ENCODE measurements at places on chromosomes 7 and 10.

DNA sequence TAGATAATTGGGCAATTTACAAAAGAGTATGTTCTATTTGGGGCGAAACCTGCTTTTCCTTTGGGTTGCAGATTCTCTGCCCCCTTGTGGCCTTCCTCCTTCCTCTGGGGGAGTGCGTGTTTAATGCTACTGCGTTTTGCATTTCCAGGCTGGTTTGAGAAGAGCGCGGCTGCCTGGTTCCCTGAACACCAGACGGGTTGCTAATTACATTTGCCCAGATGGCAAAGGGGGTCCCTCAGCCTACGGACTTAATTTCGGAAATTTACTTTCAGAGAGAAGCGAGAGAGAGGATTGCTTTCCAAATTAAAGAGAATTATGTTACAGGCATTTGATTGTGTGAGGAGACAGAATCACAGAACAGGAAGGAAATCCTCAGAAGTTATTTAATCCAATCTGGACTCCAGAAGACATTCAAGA, 91.9 kb upstream of the JAZF1 start:
- DNase-seq: peak; percentile 45

GRCh38 chr10:28179006-28179742, 123.7 kb downstream of the MPP7 start:
- DNase-seq: peak; percentile 32

GRCh38 chr10:73253225-73253555, 746 bp upstream of the MRPS16 start:
- no peak for DNase-seq

DNA sequence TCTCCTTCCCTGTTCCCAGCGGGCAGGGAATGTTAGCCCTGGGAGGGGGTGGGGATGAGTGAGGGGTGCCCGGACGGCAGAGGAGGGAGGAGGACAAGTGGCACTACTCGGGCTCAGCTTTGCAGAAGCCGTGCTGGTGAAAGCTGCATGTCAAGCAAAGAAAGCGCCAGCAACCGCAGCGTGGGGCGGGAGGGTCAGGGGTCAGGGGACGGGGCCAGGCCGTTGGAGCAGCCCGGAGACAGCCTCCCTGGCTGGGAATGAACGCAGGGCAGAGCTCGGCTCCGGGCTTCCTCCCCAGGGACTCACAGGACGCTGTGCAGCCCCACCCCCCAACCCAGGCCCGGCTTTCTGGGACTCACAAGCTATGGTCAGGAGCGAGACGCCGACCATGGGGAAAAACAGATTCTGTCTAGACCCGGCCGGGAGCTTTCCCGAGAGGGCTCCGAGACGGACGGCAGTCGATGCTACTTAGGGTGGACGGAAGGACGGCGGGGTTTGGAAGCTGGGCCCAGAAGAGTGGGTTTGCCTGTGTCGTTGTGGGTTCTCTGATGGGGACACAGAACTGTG, 113.4 kb downstream of the VIPR2 start:
- DNase-seq: no peak

GRCh38 chr10:110739811-110740271, 95.7 kb downstream of the RBM20 start:
- no peak for DNase-seq

- DNase-seq: no peak
Measured at GRCh38 chr7:128136215-128136597, 104.9 kb upstream of the LEP start.

- no peak for DNase-seq
Measured at GRCh38 chr10:103708627-103709288, 146.6 kb downstream of the SH3PXD2A start.

DNA sequence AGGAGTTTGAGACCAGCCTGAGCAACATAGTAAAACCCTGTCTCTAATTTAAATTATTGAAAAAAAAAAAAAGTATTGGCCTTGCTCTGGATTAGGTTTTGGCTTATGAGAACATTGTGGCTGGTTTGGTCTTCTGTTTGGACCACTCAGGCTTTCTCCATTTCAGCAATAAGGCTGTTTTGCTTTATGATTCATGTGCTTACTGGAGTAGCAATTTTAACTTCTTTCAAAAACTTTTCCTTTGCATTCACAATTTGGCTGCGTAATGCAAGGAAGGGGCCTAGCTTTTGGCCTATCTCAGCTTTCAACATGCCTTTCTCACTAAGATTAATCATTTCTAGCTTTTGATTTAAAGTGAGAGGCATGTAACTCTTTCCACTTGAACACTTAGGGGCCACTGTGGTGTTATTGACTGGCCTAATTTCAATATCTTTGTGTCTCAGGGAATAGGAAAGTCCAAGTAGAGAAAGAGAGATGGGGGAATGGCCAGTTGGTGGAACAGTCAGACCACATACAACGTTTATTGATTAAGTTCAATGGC, 38.0 kb upstream of the SRPK2 start:
- no peak for DNase-seq

GRCh38 chr7:21450941-21451340, 23.1 kb downstream of the SP4 start:
- no peak for DNase-seq

GRCh38 chr7:138396251-138397070, 63.6 kb upstream of the TRIM24 start:
- no peak for DNase-seq

GRCh38 chr7:128379900-128380479, 18.5 kb upstream of the PRRT4 start:
- no peak for DNase-seq

DNA sequence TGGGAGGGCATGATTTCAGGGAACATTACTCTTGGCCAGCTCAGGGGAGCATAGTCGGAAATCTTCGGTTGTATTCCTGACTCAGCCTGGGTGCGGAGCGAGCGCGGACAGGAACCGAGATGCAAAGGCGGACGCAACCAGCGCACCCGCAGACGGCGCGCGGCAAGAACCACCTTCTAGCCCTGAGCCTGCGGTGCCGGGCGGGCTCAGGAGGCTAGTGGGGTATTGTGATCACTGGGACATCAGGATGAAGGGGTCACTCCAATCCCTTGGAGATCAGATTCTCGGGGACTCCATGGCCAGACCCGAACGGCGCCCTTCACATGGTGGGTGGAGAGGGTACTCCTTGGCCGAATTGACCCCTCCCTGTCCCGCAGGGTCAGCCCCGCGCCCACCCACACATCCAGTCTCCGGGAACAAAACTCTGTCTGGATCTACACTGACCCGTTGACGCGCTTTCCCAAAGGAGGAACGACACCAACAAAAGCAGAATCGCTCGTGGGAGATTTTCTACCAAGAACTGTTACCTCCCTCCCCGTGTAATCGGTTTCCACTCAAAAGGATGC, 730.5 kb downstream of the ZWINT start:
- DNase-seq: no peak

DNA sequence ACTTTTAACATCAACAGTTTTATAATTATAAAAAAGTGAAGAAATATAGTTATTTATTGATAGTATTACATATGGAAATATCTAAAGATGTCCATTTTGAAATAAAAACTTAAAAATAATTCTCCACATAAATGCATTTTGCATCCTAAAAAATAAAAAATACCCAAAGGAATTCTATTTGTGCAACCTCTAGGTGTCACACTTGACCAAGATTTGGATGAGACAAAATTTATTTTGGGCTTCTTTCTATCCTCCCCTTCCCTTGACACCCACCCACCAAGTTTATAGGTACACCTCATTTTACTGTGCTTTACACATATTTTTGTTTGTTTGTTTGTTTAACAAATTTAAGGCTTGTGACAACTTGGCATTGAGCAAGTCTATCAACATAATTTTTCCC, 3.3 kb upstream of the THSD7A start:
- no peak for DNase-seq

DNA sequence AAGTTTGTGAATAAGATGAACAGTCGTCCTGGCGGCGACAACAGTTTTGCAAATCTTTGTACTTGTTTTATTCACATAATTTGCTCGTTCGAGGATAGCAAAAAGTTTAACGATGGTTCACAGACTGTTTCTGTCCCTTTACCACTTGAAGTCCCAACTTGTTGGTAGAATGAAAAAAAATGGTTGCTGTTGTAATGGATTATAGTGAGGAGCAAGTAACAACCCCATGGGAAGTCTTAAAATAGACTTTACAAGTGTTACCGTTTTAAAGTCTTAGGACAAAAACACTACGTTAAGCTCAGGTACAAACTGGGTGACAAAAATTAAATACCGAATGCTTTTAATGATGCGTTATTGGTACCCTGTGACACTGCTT, 589 bp downstream of the LSM8 start:
- DNase-seq: no peak

DNA sequence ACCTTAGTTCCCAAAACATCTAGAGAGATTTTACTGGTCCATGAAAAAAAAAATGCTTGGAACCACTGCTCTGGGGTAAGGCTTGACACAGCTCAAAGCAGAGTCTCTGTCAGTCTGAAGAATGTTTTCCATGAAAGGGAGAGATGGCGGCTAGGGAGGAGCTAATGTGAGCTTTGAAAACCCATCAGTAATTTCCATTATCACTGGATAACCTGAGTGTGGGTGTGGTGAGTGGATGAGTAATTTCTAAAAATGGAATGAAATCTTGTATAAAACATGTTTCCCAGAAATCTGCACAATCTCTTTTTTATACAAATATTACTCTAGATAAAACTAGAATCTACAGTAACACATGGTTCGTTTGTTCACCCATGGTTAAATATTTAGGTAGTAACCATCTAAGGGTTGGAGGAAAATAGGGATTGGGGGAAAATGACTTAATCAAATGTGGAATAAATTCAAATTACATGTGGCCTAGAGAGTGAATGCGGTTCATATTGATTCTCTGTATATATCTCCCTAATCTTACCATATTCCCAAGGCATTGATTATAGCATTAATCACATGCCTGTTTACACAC, 289.4 kb downstream of the RNLS start:
- no peak for DNase-seq

GRCh38 chr10:59517341-59517899, 155.1 kb upstream of the FAM13C start:
- no peak for DNase-seq

DNA sequence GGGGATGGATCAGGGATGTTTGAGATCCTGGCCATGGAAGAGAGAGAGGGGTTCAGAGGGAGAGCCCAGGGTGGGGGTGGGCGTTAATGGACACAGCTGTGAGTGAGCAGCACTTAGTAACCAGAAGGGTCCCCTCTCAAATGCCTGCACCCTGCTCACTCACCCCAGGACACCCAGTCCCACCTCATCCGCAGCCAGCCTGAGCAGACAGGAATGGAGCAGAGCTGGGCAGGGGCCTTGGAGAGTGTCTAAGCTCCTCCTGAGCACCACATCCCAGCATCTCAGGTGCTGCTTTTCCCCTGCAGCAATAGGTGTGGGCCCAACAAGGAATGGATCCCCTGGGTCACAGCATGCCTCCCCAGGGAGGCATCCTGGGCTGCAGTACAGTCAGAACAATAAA, 5.3 kb downstream of the FAM24A start:
- no peak for DNase-seq

DNA sequence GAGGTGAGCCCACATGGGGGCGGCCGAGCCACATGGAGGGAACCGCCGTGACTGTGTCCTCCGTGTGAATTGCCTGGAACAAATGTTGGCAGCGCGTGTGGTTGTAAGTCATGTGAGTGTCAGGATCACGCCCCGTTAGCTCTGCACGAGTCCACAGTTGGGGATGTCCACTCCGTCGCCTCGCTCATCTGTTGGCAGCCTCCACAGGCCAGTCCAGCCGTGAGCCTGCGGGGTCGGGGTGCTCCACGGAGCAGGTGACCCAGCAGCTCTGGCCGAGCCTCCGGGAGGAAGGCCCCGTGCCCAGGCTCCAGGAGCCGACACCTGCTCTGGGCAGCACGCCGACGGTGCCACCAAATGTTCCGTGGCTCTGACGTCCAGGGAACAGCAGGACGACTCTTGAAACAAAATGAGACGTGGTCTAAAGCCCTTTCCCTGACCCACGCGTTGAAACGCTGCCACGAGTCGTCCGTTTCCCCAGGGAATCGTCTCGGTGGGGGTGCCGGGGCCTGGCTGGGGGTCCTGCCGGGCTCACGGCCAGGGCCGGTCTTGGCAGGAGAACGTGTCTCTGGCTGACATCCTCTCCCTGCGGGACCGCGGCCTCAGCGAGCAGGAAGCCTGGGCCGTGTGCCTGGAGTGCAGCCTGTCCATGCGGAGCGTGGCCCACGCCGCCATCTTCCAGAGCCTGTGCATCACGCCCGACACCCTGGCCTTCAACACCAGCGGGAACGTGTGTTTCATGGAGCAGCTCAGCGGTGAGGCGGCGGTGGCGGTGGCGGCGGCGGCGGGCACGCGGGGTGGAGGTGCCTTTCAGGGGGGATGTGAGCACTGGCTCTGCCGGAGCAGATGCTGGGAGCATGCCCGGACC, 7.0 kb downstream of the KNDC1 start:
- no peak for DNase-seq

Data from AG09319 (cell line).